ENCODE measurements at places on chromosomes 12 and 14. TPM values are rescaled to one million over a fixed set of nuclear protein-coding genes. Genes with fewer than 3 reads are reported as not detected.

DNA sequence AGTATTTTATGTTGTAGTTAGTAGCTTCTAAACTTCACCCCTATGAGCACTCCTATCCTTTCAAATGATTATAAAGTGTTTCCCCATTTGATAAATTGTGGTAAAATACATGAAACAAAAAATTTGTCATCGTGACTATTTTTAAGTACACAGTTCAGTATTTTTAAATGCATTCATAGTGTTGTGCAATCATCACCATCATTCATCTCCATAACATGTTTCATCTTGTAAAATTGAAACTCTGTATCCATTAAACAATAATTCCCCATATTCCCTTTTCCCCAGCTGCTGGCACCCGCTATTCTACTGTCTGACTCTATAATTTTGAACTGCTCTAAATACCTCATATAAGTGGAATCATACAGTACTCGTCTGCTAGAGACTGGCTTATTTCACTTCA lies 52.5 kb downstream of the ATP23 start:
- no peak for DNase-seq

The CLEC9A gene
- total RNA-seq = not detected

DNA sequence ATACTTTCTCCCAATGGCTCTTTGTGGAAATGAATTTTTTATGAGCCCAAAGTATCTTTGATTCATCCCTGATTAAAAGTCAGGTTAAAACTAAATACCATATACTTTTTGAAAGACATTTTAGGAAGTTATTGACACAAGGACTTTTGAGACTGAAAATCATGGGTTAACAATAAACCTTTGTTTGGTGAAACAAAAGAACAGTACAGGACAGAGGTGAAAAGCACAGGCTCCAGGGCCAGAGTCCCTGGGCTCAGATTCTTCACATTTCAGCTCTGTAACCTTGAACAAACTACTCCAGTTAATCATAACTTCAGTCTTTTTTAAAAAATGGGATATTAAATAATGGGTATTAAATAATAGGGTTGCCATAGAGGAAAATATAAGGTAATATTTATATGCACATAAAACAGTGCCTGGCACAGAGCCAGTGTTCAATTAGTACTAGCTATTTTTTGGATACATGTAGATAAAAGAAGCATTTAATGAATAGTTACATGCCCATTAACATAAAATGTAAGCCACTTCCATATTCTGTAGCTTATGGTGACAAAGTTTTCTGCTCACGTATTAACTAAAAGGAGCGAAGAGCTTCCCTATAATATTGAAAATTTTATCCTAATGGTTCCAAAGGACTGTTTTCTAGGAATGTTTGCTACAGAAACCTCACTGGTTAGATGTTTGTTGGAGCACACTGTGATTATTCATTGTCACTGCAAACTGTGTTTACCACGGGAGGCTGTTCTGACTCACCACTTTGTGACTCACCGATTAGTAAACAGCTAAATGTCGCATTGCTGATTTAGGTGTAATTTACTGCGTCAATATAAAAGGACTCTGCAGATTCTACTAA lies 255.4 kb downstream of the DAD1 start:
- no peak for DNase-seq

GRCh38 chr12:98780261-98780660 lies 135.2 kb downstream of the APAF1 start:
- no peak for DNase-seq

- DNase-seq = no peak
Observed at GRCh38 chr14:51811706-51812105, 48.7 kb upstream of the GNG2 start.

DNA sequence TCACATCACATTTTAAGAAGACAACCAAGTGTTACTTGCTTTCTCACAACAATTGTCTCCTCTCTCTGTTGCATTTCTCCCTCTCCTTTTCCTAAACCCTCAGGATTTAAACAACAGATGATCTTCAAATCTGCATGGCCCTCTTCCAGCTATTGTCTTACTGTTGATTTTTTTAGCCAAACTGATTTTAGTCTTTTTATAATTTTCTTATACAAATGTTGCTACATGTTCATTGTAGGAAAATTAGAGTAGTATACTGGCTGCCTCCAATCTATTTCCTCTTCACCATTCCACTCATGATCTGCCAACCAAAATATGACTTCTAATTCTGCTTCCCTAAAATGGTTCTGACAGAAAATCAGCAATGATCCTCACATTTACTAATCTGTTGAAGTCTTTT lies 1.4 kb upstream of the KERA start:
- no peak for DNase-seq

The SIX1 gene
- total RNA-seq = not detected

The SLC22A17 gene
- 6.3 TPM for total RNA-seq

GRCh38 chr12:57161491-57161890 lies 14.1 kb upstream of the LRP1-AS start:
- DNase-seq = no peak

- DNase-seq = no peak
Observed at GRCh38 chr14:104968541-104969401, 9.4 kb downstream of the AHNAK2 start.

- DNase-seq = no peak
Observed at GRCh38 chr12:42421844-42422779, 96.1 kb downstream of the PPHLN1 start.

DNA sequence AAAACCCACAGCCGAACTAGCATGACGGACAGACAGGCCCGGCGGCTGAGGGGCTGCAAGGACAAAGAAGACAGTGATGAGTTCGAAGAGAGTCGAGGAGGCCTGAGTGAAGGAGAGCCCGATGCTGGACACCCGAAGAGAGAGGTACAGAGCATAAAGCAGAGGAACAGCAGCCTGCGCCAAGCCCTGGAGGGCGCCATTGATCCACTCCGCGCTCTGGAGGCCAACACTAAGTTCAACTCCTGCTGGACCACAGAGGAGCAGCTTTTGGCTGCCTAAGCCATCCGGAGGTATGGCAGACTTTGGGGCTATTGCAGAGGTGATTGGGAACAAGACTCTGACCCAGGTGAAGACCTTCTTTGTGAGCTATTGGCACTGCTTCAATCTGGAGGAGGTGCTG lies 7.8 kb upstream of the PLXNC1 start:
- DNase-seq = peak; percentile 58

DNA sequence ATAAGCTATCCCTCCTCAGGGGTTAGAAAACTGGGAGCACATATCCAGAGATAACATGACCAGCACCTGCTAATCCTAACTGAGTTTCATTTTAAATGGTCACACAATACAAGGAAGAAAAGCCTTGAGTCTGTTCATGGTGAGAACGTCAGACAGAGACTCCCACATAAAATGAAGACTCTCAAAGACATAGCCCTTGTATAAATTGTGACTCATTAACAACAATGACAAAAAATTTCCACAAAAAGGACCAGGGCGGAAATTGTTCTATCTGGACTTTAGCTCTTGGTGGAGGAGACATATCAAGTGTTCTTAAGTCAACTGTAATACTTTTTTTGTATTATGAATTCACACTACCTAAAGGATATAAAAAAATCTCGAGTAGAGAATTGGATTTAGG lies 313.7 kb upstream of the DCN start:
- no peak for DNase-seq

- DNase-seq = no peak
Observed at GRCh38 chr12:88546853-88547252, 33.4 kb downstream of the KITLG start.

GRCh38 chr12:105721051-105721825 lies 390.7 kb downstream of the C12orf75 start:
- DNase-seq = no peak

DNA sequence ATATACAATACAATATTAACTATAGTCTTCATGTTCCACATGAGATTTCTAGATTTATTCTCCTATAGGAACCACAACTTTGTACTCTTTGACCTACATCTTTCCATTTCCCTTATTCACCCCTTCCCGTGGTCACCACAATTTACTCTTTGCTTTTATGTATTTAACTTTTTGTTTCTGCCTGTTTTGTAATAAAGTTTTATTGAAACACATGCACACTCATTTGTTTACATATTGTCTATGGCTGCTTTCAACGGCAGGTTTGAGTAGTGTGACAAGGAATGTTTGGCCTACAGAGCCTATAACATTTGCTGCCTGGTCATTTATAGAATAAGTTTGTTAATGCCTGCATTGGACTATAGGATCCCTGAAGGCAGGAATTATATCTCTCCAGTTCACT lies 231.1 kb downstream of the CRADD start:
- DNase-seq = no peak

The KRT75 gene
- not detected for total RNA-seq

The SOAT2 gene
- total RNA-seq = 2.2 TPM

- DNase-seq = no peak
Observed at GRCh38 chr12:25494926-25495325, 58.2 kb downstream of the LMNTD1 start.

GRCh38 chr12:113461666-113462065 lies 10.0 kb downstream of the LHX5 start:
- no peak for DNase-seq

The CCDC177 gene
- total RNA-seq = not detected

DNA sequence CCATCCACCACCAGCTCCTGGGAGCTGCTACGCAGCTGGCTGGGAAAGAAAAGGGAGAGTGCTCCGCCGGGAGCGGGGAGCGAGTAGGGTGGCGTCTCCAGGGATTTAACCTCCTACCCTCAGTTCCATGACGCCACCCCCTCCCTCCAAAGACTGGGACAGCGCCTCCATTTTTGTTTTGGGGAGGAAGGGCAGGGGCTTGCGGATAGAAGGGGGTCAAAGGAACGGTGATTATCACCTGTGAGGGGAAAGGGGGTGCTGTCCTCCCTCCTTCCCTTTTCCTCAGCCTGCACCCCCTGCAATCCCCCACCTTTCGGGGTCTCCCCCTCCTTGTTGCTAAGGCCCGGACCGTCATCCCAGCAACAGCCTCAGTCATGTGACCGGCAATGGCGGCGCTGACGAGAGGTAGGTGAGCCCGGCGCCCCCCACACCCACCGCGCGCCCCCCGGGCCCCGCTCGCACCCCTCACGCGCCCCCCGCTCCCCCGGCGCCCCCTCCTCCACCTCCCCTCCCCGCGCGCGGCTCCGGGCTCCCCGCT lies at the start of gene DTX3:
DTX3 (plus strand) TSS at position 371 of the 538 bp plus-strand sequence. CDS start 1,694 bp downstream, outside the sequence.
- peak; percentile 49 for DNase-seq

DNA sequence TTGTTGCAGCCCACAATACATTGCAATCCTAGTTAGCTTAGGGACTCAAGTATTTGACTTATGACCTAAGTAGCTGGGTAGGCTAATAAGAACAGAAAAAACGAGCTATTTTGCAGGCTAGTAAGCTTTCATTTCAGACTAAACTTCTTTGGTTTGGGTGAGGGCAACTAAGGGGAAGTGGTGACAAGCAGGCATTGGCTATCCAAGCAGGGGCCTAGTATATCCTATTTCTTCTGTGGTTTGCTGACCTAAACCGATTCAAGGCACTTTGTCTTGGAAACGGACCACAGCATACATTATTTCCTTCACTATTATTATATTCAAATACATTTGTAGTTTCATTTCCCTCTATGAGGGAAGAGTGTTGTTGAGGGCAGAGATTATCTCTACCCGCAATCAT lies 21.6 kb upstream of the SLC5A8 start:
- no peak for DNase-seq

The VRTN gene
- not detected for total RNA-seq

GRCh38 chr12:127771546-127771945 lies 495.4 kb upstream of the TMEM132C start:
- no peak for DNase-seq

DNA sequence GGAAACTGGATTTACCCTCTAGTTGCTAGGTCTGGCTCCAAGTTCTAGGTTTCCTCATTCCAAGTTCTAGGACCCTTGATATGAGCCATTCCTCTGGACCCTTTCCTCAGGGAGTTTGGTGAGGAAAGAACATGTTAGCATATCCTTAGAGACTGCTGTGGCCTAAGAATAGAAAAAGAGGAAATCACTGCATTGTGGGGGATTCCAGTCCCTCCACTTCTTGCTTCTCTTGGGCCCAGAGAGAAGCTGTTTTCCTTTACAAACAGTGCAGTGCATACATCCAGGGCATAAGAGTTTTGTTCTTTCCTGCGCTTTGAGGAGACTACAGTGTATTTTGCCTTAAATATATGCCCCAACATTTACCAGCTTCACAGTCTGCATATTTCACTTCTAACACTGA lies 59.0 kb downstream of the LLPH start:
- no peak for DNase-seq

The MNAT1 gene
- 51.3 TPM for total RNA-seq

The FOS gene
- total RNA-seq = 39.1 TPM

GRCh38 chr12:109885616-109886015 lies 5.3 kb upstream of the GLTP start:
- DNase-seq = no peak

DNA sequence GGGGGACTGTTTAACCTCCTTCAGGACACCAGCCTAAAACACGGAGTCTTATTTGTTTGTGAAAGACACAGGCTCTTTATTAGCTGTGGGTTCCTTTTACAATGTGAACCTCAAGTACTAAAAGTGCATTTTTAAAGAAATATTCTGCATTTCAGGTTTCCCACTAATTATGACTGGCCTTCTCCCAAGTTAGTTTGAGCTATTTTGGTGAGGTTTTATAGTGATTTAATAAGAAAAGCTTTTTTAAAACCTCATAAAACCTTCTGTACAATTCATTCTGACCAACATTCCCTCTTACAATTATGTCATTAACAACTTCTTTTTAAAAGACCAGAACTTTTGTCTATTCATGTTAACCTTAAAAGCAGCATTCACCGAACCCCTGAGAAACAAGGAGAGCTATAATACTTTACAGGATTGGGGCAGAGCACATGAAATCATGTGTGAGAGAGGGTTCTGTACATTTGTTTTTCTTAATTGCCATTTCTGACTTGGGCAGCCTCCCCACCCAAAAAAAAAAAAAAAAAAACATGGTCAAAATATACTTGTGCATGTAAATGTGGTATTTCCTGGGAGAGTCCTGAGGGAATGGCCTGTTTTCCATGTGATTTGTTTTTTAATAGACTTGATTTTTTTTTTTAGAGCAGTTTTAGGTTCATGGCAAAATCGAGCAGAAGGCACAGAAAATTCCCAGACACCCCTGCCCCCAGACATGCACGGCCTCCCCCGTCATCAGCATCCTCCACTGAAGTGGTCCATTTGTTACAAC lies 169.5 kb downstream of the CHST11 start:
- no peak for DNase-seq

- DNase-seq = peak; percentile 69
Observed at GRCh38 chr12:14961466-14962152, at the start of gene ARHGDIB. ARHGDIB (minus strand) TSS chr12:14961601; CDS start chr12:14950712, 10,889 bp downstream.

The HSPB8 gene
- total RNA-seq = not detected

The RIPK3 gene
- total RNA-seq = 18.6 TPM
